ENCODE measurements at places on chromosomes 1 and 21.
A peak's percentile ranks its signal among the peaks of the same experiment; 100 is the strongest.

GRCh38 chr1:84855691-84856630 lies 37.0 kb downstream of the LPAR3 start:
- no peak for DNase-seq

GRCh38 chr1:55039342-55040082 lies at the start of gene PCSK9:
Gene PCSK9 (plus strand): TSS chr1:55039548. CDS start chr1:55039838, 290 bp downstream.
- DNase-seq: no peak

- no peak for DNase-seq
These were observed 43.3 kb upstream of the SOD1 start for GRCh38 chr21:31616216-31616615.

- no peak for DNase-seq
These were observed 3.5 kb downstream of the KLHDC7A start for GRCh38 chr1:18484276-18484675.

- DNase-seq: no peak
These were observed 4.7 kb downstream of the IL23R start for GRCh38 chr1:67170751-67171573.

- DNase-seq: no peak
These were observed 18.5 kb downstream of the LRRC41 start for GRCh38 chr1:46284597-46285564.

DNA sequence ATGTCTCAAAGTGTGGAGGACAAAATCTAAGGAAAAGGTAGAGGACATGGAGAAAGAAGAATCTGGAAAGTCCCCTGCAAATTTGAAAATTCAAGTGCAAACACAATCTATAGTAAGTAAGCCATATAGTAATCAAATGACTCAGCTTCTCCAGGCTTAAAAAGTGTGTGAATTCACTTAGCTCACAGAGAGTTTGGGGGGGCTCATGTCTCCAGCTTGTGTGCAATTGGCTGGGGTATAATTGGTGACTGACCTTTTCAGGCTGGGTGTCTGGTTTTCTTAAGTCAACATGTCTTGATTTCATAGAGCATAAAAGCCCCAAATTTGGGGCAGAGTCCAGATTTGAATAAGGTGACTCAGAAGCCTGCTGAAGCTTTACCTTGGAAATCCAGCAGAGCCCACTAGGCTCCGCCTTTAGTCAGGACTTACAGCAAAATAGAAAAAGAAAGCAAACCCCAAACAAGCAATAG lies 8.6 kb downstream of the CLDN14 start:
- no peak for DNase-seq

DNA sequence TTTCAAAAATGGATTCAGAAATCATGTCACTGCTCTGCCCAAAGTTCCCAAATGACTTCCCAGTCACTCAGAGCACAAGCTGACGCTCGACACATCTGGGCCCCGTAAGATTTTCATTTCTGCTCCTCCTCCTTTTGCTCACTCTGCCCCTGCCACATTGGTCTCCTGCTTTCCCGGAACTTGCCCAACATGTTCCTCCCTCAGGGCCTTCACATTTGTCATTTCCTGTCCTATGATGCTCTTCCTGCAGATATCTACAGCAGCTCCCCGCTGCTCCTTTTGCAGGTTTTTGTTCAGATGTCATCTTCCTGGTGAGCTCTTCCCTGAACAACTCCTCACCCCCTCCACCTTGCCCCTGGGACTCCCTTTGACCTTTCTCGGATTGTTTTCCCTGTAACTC lies 58.5 kb upstream of the IVNS1ABP start:
- no peak for DNase-seq

GRCh38 chr21:14879458-14879857 lies 185.3 kb downstream of the NRIP1 start:
- no peak for DNase-seq

GRCh38 chr1:41426201-41426890 lies 58.1 kb downstream of the EDN2 start:
- DNase-seq: no peak

DNA sequence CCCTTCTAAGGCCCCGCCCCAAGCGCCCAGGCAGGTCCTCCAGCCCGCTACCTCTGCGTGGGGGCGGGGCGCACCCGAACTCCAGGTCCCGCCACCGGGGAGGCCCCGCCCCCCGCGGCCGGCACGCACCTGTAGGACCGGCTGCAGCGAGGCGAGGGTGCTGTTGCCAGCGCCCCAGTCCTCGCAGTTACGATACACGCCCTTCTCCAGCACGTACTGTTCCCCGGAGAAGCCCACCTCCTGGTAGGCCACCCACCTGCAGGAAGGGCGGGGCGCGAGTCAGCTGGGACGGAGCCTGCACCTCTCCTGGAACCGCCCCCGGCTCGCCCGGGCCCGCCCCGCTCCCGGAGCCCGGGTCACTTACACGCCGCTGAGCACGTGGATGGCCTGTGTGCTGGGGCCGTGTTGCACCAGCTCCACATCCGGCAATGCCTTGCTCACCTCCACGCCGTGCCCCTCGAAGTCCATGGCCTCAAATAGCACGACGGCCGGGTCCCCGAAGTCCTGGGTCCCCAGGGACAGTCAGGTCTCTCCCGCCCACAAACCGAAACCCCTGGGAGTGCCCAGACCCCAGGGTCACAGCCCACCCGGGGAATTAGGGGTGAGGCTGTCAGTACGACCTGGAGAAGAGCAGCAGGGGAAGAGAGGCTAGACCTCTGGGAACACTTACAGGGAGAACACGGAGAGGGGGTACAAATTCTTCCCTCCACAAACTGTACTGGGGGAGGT lies 17.3 kb downstream of the CRYBG2 start:
- DNase-seq: peak; percentile 85

DNA sequence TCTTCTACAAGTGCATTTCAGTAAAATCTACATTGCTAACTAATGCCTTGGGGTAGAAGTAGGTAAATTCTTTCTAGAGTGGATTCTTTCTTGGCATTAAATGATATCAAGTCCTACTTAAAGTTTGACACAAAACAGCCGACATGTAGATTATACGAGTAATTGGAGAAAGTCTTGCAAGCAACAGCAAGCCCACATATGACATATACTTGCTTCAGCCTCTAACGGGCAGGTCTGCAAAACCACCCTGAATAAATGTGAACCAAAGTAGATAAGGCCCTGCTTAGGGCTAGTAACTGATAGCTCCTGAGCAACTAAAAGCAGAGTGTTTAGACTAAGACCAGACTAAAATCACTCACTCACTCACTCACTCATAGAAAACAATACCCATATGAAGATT lies 203.2 kb downstream of the LTN1 start:
- DNase-seq: no peak

DNA sequence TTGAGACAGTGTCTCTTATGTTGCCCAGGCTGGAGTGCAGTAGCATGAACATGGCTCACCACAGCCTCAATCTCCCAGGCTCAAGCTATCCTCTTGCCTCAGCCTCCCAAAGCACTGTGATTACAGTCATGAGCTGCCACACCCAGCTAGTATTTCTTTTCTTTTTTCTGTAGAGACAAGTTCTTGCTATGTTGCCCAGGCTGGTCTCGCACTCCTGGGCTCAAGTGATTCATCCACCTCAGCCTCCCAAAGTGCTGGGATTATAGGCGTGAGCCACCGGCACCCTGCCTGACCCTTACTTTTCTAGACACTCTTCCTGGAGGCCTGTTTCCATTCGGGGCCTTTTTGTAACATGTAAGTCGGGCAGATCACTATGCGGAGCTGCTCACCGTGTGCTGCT lies 30.1 kb upstream of the SRP9 start:
- no peak for DNase-seq

DNA sequence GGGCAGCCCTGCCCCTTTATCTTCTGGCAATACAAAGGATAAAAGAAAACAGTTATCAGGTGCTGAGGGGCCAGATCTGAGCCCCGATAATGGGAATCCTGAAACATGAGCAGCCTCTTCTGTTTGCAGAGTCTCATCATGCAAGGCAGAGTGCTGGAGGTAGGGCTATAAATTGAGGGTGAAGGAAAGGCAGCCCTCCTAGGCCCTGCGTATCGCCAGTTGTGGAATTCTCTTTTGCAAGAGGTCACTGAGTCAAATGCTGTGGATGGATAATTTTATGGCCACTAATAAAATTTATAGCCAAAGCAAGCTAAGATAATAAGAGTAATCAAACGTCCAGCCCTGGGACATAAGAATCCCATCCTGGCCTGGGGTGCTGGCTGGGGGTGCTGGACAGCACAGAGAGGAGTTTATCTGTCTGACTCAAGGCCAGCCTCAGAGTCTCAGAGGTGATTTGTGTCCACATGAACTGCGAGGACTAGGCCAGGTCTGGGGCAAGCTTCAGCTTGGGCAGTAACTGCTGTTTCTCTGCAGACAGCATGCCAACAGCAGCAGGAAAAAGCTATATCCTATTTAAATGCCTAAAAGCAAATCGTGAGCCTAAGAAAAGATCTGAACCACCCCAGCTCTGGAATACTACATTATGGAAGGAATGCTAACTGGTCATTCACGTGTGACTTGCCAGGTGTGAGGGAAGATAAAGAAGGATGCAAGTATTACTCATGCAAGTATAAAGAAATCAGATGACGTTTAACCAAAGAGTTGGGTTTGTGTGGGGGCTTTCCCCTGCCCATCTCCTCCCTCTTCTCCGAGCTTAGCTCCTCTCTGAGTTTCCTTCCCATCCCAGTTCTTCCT lies 254.8 kb downstream of the KIF26B start:
- DNase-seq: no peak

DNA sequence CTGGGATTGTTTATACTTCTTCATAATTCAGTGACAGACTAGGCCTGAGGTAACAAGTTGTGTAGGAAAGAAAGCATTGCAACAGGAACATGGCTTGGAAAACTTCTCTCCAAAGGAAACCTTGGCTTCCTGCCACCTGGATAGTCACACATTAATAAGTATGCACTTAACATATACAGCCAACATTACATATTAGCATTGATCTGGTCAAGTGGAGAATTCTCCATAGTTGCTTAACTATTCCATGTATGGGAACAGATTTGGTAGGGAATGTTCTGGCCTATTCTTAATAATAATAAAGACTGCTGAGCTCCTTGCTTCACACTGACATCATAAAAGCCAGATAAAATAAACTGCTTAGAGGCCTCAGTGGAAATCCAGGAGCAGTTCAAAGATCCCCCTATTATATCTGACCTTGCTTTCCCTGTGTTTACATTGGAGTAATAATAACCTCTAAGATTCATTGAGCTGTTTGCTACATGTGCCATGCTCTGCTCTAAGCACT lies 27.2 kb upstream of the NFIA start:
- no peak for DNase-seq

- DNase-seq: no peak
These were observed 39.7 kb upstream of the JUN start for GRCh38 chr1:58823481-58824010.

DNA sequence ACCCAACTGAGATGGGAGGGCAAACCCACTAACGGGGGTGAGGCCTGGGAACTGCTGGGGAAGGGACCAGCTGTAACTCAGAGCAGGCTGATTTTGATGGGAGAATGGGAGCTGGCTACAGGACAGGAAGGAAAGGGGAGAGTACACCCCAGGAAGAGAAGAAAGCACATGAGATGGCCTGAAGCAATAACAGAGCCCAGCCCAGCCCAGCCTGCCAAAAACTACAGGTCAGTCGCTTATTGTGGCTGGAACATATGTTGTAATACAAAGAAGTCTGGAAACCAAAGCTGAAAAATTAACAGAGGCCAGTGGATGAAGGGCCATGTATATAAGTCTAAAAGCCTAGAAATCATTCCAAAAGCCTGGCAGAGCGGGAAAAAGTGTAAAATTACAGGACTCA lies 1.6 kb downstream of the ITLN2 start:
- no peak for DNase-seq

DNA sequence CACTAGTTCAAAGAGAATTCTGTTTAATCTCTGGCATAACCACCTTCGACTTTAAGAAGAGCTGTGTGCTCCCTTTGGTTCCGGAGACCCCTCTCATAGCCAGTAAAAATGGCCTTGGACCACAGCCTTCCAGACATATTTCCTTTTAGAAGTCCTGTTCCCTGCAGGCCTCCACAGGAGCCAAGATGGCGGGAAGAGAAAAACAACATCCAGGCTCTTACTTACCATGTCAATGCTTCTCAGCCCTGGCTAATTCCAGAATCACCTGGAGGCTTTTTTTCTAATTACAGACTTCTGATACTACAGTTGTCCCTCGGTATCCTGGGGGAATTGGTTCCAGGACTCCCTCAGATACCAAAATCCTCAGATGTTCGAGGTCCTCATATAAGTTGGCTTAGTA lies 362.5 kb downstream of the PBX1 start:
- DNase-seq: no peak

GRCh38 chr1:184389446-184389845 lies 2.6 kb downstream of the C1orf21 start:
- DNase-seq: no peak

DNA sequence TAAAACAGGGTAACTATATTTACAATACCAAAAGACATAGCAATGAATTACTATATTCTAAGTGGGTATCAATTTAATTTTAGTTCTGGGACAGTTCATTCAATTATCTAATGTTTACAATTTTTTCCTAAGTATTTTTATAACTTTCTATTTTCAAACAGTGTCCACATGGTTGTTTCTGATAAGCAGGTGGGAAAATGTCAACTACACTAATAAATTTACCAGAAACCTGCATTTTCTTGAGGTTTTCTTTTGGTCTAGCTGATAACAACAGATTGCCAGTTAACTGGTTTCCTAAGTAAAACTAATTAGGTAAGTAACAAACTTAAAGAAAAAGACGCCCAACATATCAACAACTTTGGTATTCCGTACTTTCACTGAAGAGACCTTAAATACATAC lies 84.9 kb upstream of the GFI1 start:
- no peak for DNase-seq

GRCh38 chr1:155272466-155273342 lies 600 bp downstream of the CLK2 start:
- no peak for DNase-seq

- DNase-seq: no peak
These were observed 4.0 kb downstream of the CD247 start for GRCh38 chr1:167514288-167514687.

- DNase-seq: no peak
These were observed 796.2 kb downstream of the PLA2G4A start for GRCh38 chr1:187624812-187625545.

GRCh38 chr1:22772014-22772413 lies 61.4 kb downstream of the EPHB2 start:
- DNase-seq: no peak

- DNase-seq: peak; percentile 56
These were observed 20.9 kb upstream of the NCMAP start for GRCh38 chr1:24535021-24535424.

DNA sequence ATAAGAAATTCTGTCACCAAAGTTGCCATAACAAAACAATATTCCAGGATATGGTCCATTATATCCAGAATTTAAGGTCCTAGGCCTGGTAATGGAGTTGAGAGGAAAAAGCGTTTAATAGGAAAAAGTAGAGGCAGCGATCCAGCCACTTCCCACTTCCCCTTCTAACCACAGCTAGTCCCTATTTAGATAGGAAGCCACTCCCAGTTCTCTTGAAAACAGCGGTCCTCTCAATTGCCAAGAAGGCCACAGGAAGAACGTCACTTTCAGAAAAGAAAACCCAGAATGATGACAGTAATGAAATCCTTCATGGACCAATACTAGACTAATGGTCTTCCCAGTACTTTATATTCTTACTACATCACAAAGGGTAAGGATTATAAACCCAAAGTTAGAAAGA lies 38.6 kb downstream of the ABL2 start:
- DNase-seq: no peak
